Astrocyte (in vitro differentiated cells and primary cell): ENCODE measurements at places on chromosomes 4 and X. TPM values are rescaled to one million over a fixed set of nuclear protein-coding genes. Genes with fewer than 3 reads are reported as not detected.
A peak's percentile ranks its signal among the peaks of the same experiment; 100 is the strongest.

Gene POF1B
- not detected in 2 replicates for total RNA-seq

Gene AFM
- total RNA-seq: not detected in 2 replicates

Gene UGT2B11
- total RNA-seq: not detected in 2 replicates

Gene PCYT1B
- total RNA-seq: 5.6 and 6.3 TPM in 2 replicates

Gene RHOXF1
- total RNA-seq: not detected in 2 replicates

Gene CENPVL3
- total RNA-seq: 2.0 and 2.3 TPM in 2 replicates

GRCh38 chr4:151690164-151690870 is 70.5 kb downstream of the GATB start:
- H3K27me3 ChIP-seq: no peaks in the 10 kb centered on the region
- H3K27ac ChIP-seq: peak overlapping the region; percentile 23
- H3K4me1 ChIP-seq: peaks cover 42% of the 10 kb centered on the region
- no peak overlapping the region for H3K4me3 ChIP-seq
- no peaks in the 10 kb centered on the region for H3K36me3 ChIP-seq

DNA sequence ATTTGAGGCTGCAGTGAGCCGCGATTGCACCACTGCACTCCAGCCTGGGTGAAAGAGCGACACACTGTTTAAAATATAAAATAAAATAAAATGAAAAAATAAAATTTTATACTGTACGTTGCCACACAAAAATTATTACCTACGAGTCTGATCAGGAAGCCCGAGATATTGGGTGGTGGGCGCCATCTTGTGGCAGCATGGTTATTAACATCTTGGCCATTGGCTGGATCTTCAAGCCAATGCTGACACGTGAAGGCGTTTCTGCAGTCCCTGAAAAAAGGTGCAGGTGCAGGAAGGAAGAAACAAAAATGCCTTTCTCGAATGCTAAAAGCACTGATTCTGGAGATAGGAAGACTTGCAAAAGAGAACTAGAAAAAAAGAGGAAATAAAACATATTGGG is 4.9 kb upstream of the TLR8 start:
- no peaks in the 10 kb centered on the region for H3K4me1 ChIP-seq
- no peak overlapping the region for H3K4me3 ChIP-seq

DNA sequence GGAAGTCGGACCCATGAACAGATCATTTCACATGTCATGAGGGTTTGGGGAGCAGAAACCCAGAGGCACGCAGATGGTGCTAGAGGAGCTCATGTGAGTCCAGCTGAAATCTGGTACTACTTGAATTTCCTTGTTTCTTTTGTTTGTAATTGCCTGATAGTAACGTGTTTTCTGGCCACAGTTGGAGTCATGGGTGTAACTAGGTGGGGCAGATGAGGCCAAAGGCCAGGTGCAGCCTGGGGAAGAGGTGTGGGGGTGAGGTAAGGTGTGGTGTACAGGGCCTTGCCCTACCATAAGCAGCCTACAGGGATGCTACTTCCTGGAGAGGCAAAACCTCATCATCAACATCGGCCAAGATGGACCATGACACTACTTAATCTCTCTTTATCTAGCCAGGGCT is 271.4 kb downstream of the PTTG2 start:
- no peak for DNase-seq
- no peaks in the 10 kb centered on the region for H3K36me3 ChIP-seq
- peaks cover 3% of the 10 kb centered on the region for H3K27me3 ChIP-seq
- H3K27ac ChIP-seq: no peak overlapping the region
- no peaks in the 10 kb centered on the region for H3K4me1 ChIP-seq

DNA sequence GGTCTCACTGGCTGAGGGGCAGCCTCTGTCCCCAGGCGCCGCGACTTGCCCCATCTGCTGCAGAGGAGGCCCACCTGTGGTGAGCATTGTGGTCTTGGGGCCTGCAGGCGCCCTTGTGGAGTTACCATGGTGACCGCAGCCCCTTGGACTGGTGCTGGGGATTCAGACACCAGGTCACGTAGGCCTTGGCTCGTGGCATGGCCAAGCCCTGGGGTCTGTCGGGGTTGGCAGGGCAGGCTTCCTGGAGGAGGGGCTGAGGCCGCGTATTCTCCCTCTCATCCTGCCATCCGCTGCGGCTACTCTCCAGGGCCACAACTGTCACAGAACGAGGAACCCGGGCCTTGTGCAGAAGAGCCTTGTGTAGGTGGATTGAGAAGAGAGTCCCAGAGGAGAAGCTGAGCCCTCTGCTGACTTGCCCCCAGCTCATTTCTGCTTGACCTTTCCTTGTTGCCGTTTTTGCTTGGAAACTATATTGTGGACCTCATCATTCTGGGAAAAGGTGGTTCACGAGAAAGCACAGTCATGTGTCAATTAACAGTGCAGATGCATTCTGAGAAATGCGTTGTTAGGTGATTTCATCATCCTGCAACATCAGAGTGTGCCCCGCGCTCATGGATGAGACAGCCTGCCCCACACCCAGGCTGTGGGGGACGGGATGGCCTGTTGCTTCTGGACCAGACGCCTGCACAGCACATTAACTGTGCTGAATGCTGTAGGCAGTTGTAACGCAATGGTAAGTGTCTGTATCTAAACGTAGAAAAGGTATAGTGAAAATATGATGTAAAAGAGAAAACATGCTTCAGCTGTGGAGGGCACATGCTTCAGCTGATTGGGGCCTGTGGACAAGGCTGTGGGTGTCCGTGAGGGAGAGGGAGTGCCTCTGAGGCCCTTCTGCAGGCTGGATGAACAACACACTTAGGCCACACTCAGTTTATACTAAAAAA is 38.5 kb downstream of the TRMT44 start:
- no peak overlapping the region for H3K27ac ChIP-seq
- no peaks in the 10 kb centered on the region for H3K4me1 ChIP-seq
- no peaks in the 10 kb centered on the region for H3K27me3 ChIP-seq
- H3K4me3 ChIP-seq: no peak overlapping the region

DNA sequence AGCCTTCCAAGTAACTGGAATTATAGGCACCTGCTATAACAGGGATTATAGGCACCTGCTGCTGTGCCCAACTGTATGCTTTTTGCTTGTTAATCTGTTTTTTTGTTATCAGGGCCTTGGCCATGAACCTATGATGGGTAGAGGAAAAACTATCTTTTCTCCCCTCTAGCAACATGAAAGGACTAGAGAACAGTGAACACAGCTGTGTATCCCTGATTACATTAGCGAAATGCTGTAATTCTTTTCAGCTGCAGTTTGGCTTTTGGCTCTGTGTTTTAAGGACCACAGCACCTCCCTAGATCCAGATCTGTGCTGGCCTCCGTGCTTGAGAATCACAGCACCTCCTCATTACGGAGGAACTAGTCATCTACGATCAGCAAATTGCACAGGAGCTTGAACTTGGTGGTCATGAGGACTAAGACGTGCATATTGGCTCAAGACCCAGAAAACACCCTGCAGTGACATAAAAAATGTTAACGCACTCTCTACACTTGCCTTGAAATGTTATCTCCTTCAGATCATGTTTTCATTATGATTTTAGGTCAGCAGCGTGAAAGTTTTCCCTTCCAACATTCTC is 57.7 kb upstream of the S100G start:
- no peak overlapping the region for H3K4me3 ChIP-seq
- H3K27me3 ChIP-seq: no peaks in the 10 kb centered on the region
- H3K4me1 ChIP-seq: peaks cover 11% of the 10 kb centered on the region

DNA sequence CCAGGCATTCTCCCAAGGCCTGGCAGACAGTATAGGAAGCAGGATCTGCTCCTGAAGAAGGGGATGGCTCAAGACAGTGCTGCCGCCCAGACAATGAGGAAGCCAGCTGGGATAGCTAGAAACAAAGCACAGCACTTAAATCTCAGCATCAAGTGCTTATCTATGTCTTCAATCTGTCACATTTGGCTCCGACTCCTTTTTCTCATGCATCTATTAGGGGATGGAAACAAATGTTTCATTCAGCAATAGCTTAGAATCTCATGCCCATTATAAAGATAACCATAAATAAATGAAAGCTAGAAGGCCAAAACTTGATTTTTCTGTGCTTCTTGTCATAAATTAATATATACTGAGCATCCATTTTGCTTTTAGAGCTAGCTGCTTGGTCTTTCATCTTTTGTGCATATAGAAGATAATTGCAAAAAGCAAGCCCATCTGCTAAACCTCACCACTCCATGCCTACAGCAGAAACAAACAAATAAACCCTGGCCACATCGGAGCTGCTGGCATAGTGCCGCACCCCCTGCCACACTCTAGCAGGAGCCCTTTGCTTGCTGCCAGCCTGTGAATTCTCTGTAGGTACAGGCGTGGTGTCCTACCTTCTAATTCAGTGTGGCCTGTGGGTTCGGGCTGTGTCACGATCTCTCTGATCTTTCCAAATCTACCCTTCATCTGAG is 75.9 kb downstream of the AASDH start:
- H3K4me3 ChIP-seq: no peak overlapping the region
- H3K36me3 ChIP-seq: no peaks in the 10 kb centered on the region
- no peak for DNase-seq
- no peaks in the 10 kb centered on the region for H3K27me3 ChIP-seq

DNA sequence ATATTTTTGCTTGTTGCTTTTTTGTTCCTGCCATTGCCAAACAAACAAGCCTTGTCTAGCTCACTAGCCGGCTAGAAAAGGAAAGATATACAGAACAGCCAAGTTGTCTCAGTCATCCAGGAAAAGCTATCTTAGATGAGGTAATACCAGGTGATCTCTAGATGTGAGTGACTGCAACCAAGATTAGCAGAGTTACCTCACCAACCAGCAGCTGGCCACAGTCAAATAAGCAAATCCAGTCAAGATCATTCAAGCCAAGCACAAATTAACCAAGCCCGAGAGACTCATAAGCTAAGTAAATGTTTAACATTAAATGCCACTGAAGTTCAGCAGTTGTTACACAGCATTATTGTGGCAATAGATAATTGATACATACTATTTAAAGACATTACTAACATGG is 108.6 kb downstream of the CENPC start:
- no peak overlapping the region for H3K4me3 ChIP-seq
- H3K27me3 ChIP-seq: no peaks in the 10 kb centered on the region
- H3K4me1 ChIP-seq: peaks cover 3% of the 10 kb centered on the region
- DNase-seq: peak; percentile 26
- no peak overlapping the region for H3K27ac ChIP-seq

DNA sequence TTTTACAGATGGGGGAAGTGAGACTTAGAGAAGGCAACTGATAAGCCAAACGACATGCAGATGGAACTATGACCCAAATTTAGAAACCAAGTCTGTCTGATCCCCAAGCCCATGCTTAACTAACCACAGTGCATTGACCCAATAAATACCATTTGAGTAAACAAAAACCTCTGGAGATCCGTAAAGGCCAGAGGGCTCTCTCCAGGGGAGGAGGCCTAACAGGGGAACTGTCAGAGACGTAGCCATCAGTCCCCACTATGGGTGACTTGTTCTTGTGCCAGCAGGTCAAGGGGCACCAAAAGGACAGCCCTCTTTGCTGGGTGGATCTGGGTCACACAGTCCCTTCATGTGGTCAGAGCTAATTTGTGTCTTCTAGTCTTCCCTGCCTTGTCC is 420.2 kb downstream of the BCOR start:
- no peaks in the 10 kb centered on the region for H3K36me3 ChIP-seq
- H3K4me1 ChIP-seq: no peaks in the 10 kb centered on the region
- no peaks in the 10 kb centered on the region for H3K27me3 ChIP-seq
- H3K27ac ChIP-seq: no peak overlapping the region
- no peak overlapping the region for H3K4me3 ChIP-seq

GRCh38 chrX:16119353-16120220 is 3.8 kb upstream of the GRPR start:
- no peak overlapping the region for H3K4me3 ChIP-seq
- H3K36me3 ChIP-seq: no peaks in the 10 kb centered on the region
- no peaks in the 10 kb centered on the region for H3K4me1 ChIP-seq
- no peak for DNase-seq
- peaks cover 2% of the 10 kb centered on the region for H3K27me3 ChIP-seq

DNA sequence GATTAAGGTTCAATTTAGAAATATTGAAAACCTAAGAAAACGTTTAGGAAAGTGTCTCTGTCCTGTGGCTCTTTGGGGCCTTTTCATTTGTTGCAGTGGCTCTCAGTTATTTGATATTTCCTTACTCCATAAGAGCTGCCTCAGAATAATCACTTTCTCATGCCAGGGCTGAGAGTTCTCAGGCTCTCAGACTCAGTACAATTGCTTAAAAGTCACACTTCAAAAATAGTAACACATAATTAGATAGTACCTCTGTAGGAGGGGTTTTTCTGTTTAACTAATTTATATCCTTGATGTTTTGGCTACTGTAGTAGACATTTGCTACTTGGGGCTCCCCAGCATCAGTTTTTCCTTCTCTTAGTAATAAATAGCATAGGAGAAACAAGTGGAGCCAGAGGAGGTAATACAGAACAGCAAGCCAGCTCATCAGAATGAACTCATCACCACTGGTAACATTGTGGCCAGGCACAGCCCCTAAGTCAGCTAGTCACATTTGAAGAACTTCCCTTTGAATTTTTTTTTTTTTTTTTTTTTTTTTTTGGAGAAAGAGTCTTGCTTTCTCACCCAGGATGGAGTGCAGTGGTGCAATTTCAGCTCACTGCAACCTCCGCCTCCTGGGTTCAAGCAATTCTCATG is 8.0 kb upstream of the HNRNPD start:
- no peak overlapping the region for H3K4me3 ChIP-seq
- H3K4me1 ChIP-seq: no peaks in the 10 kb centered on the region
- H3K27ac ChIP-seq: no peak overlapping the region

- H3K4me1 ChIP-seq: no peaks in the 10 kb centered on the region
- no peak for DNase-seq
- H3K36me3 ChIP-seq: no peaks in the 10 kb centered on the region
- H3K27ac ChIP-seq: no peak overlapping the region
- no peaks in the 10 kb centered on the region for H3K27me3 ChIP-seq
Measured at GRCh38 chr4:145644699-145645098, 25.5 kb downstream of the MMAA start.

GRCh38 chr4:137299281-137299680 is 233.0 kb downstream of the PCDH18 start:
- H3K27me3 ChIP-seq: no peaks in the 10 kb centered on the region
- no peaks in the 10 kb centered on the region for H3K36me3 ChIP-seq
- no peaks in the 10 kb centered on the region for H3K4me1 ChIP-seq
- H3K27ac ChIP-seq: no peak overlapping the region

- H3K27ac ChIP-seq: no peak overlapping the region
- DNase-seq: no peak
- H3K4me1 ChIP-seq: peaks cover 8% of the 10 kb centered on the region
- no peak overlapping the region for H3K4me3 ChIP-seq
Measured at GRCh38 chrX:70029863-70030262, 19.9 kb downstream of the AWAT2 start.

- H3K4me1 ChIP-seq: peaks cover 3% of the 10 kb centered on the region
- H3K36me3 ChIP-seq: no peaks in the 10 kb centered on the region
- peak; percentile 8 for DNase-seq
- H3K27ac ChIP-seq: peak overlapping the region; percentile 12
Measured at GRCh38 chr4:189022440-189023035, 883.3 kb downstream of the TRIML1 start.

GRCh38 chr4:181671672-181672071 is 571.5 kb upstream of the TENM3 start:
- H3K4me3 ChIP-seq: no peak overlapping the region
- DNase-seq: no peak
- no peaks in the 10 kb centered on the region for H3K36me3 ChIP-seq
- no peak overlapping the region for H3K27ac ChIP-seq
- H3K27me3 ChIP-seq: no peaks in the 10 kb centered on the region
- H3K4me1 ChIP-seq: no peaks in the 10 kb centered on the region

GRCh38 chrX:11064851-11065600 is 46.1 kb upstream of the HCCS start:
- H3K36me3 ChIP-seq: no peaks in the 10 kb centered on the region
- no peaks in the 10 kb centered on the region for H3K27me3 ChIP-seq
- peaks cover 14% of the 10 kb centered on the region for H3K4me1 ChIP-seq
